Activated CD8-positive, alpha-beta memory T cell treated with anti-CD3 and anti-CD28 coated beads, Interleukin-2, amount 10 ng/mL, durations not matched to agents 7 days and 5 days (primary cell): ENCODE measurements at places on chromosomes 3 and 15. TPM values are rescaled to one million over a fixed set of nuclear protein-coding genes. Genes with fewer than 3 reads are reported as not detected.

DNA sequence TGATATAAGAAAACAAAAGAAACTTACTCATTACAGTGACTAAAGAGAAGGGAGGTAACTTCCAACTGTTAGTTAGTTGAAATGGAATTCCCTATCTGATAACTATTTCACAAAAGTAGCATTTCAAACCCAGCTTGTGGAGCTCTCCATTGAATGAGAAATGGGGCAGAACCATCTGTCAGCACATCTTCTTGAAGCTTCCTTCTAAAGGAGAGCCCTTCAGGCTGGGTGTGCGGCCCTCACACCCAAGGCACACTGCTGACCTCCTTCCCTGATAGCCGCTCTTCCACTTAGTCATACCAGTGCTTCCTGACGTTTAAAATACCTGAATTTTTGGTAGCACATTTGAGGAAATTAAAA, 28.1 kb upstream of the VEPH1 start:
- DNase-seq: no peak

DNA sequence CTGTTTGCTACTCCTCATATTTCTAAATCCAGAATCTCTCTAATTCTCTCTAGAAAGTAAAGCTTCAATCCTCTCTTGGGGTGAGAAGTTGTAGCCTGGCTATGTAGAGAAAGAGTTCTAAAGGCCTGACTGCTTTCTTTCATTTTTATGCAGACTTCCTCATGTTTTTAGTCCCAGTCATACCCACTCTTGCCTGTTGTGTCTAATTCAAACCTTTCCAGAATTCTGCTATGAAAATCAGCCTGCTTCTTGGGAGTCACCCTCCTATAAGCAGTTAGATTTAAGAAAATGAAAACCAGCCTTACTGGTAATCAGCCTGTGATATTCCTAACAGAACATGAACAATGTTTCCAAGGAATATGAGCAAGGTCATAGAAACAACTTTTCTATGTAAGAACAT, 14.8 kb upstream of the ZNF639 start:
- no peak for DNase-seq

- no peak for DNase-seq
These were observed 18.8 kb downstream of the APH1B start for GRCh38 chr15:63296195-63296594.

GRCh38 chr3:195064300-195064931, 206.5 kb downstream of the XXYLT1 start:
- no peak for DNase-seq

DNA sequence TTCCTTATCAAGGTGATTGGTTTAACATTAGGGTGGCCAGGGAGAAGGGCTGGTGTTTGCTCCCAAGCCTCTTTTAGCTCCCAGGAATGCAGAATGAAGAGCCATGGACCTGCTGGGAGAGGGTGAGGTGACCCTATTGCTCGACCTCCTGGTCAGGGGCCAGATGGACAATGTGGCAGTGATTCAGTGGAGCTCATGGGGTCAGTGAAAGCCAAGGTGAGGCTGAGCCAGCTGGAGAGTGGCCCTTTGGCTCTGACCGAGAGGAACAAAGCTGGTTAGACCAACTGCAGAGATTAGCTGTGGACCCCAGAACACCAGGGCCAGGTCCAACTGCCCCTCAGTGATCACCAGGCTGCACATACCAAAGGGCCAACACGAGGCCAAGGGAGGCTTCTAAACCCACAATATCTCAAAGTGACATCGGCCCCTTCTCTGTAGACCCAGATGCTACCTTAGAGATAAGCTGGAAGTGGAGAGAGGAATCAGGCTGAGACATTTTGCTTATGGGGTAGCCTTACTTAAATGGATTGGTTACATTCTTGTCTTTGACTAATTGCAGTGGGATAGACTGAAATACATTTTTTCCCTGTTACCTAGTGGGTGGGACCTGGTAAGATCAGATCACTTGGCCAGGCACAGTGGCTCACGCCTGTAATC, 15.8 kb upstream of the BTBD1 start:
- DNase-seq: no peak

Gene DET1
- total RNA-seq: 1.8 TPM

Gene POLQ
- 34.3 TPM for total RNA-seq

GRCh38 chr15:85168642-85169173, 187.1 kb downstream of the PDE8A start:
- DNase-seq: no peak
